Osteocyte (in vitro differentiated cells): ENCODE measurements at places on chromosomes 12 and 14. TPM values are rescaled to one million over a fixed set of nuclear protein-coding genes. Genes with fewer than 3 reads are reported as not detected.

The TMEM263 gene
- 96.1 and 105 TPM in 2 replicates for total RNA-seq

GRCh38 chr12:117038919-117039318 is 60.3 kb downstream of the TESC start:
- DNase-seq = no peak

- no peak for DNase-seq
These were observed 275.0 kb downstream of the ALG10 start for GRCh38 chr12:34297126-34297789.

GRCh38 chr12:19154686-19155085 is 25.2 kb downstream of the PLEKHA5 start:
- no peak for DNase-seq

DNA sequence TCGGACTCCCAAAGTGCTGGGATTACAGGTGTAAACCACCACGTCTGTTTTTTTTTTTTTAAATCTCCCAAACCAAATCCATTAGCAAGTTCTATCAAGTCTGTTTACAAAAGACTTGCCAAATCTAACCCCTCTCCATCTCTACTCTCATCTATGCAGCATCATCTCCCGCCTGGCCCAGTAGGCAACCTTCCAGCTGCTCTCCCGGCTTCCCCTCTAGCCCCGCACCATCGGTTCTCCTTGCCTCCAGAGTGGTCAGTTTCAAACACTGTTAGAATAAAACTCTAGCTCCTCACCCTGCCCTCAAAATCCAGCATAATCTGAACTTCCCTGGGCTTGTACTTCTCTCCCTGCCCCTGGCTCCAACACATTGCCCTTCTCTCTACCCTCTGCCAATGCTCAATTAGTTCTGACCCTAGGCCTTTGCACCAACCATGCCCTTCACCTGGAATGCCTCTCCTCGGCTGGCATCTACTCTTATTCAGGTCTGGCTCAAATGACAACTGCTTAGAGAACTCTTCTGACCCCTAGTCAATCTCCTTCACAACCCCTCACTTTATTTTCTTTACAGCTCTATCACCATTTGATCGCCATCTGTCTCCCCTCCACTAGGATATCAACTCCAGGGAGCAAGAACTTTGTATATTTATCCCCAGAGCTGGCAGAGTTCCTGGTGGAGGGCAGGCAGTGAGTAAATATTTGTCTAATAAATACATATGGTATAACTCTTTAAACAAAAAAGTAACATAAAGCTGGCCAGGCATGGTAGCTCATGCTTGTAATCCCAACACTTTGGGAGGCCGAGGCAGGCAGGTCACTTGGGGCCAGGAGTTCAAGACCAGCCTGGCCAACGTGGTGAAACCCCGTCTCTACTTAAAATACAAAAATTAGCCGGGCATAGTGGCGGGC is 4.9 kb downstream of the WSB2 start:
- DNase-seq = no peak

The GALNT16 gene
- total RNA-seq = 2.6 and 3.1 TPM in 2 replicates

The GLS2 gene
- 0.31 TPM in 1 of 2 replicates, not detected in the other for total RNA-seq

GRCh38 chr14:104282332-104283196 is 144.2 kb downstream of the KIF26A start:
- peak; percentile 78 for DNase-seq

The EPYC gene
- not detected in 2 replicates for total RNA-seq

GRCh38 chr12:91622981-91623380 is 440.4 kb upstream of the DCN start:
- DNase-seq = no peak

DNA sequence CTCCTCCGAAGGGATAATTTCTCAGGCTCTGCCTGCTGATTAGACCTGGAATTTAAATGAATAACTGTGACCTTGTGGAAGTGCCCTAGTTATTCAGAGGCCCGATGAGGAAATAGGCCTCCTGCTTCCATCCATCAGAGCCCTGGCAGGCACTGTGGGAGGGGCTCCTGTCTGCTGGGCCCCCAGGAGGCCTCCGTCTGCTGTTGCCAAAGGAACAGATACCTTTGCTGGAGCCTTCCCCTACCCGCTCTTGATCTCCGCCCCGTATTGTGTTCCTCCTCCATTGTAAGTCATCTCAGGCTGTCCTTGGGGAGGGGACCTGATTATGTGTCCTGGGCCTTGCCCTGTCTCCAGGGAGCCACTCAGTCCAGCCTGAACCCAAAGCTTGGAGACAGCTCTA is 112.3 kb downstream of the NRXN3 start:
- DNase-seq = no peak

GRCh38 chr14:104561124-104561557 is 18.4 kb upstream of the C14orf180 start:
- no peak for DNase-seq

The ABHD12B gene
- total RNA-seq = not detected in 2 replicates

GRCh38 chr14:94374116-94374515 is 14.3 kb downstream of the SERPINA1 start:
- no peak for DNase-seq

GRCh38 chr12:2057041-2057794 is 4.4 kb downstream of the CACNA1C start:
- DNase-seq = peak; percentile 90

- no peak for DNase-seq
These were observed 6.1 kb upstream of the CMA1 start for GRCh38 chr14:24514209-24514608.

DNA sequence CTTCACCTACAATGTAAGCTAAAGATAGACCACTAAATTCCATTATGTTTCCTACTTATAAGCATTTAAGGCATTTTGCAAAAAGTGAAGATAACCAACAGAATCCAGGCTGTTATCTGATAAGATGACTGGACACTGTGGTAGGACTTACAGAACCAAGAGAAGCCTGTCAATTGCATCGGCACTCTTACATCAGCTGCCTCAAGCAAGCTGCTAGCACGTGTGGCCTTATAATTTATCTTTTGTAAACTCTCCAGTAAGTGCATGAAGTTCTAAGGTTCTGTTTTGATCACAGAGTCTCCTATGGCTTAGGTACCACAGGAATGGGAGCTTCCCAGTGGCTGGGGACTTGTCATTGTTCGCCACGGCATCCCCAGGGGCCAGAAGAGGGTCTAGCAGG is 88.7 kb downstream of the TRAFD1 start:
- no peak for DNase-seq

GRCh38 chr12:39354955-39355354 is 88.0 kb downstream of the KIF21A start:
- no peak for DNase-seq

DNA sequence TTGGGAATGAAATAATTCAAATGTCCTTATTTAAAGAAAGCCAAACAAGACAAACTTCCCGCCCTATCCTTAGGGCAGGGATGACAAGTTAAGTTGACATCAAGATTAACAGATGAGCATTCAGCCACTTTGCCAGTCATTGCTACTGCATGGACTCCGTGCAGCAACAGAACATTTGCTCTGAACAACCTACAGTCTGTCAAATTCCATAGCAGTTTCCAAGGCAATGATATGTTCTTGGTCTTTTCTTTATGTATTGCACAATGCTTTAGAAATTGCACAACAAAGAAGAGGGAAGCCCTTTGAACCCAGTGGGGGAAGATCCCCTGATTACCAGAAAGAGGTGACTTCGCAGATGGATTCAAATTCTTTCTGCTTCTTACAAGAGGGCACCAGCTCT is 269.8 kb downstream of the BCAT1 start:
- no peak for DNase-seq

DNA sequence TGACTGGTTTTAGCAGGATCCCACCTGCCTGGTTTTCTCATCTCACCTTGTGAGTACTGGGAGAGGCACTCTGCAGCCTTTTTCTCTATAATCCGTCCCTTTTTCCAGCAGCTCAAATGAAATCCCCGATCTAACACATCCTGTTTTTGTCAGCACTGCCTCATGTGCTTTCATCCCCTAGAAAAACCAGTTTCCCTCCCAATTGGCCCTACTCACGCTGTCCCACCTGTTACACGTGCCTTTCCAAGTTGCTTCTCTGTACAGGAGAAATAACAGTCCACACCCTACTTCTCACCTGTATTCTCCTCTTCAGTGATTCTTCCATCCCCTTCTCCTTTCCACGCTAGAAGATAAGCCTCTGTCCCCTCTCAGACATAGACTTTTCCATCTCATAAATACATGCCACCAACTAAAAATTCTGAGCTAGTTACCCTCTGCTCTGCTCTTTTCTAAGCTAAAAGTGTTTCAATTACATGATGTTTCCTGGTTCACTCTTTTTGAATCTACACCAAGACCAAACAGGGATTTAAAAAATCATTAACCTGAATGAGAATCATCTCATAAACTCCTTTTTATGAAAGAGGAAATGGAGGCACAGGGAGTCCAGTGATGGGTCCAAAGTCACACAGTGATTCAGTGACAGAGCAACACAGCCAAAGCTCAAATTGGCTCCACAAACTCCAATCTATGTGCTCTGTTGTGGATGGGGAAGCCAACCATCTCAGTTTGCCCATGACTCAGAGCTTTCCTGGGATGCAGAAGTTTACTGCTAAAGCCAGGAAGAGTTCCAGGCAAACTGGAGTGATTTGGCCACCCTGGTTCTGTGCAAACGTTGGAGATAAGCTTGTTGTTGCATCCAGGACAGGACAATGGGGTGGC is 240.0 kb upstream of the TMEM132C start:
- peak; percentile 17 for DNase-seq
